ENCODE measurements at places on chromosomes 3 and 15. TPM values are rescaled to one million over a fixed set of nuclear protein-coding genes. Genes with fewer than 3 reads are reported as not detected.

Gene CPOX
- 27.6 TPM for polyA plus RNA-seq

GRCh38 chr3:73999501-73999900, 374.8 kb upstream of the PDZRN3 start:
- no peak for DNase-seq

GRCh38 chr3:128408693-128409623, 57.7 kb downstream of the DNAJB8 start:
- DNase-seq = no peak

DNA sequence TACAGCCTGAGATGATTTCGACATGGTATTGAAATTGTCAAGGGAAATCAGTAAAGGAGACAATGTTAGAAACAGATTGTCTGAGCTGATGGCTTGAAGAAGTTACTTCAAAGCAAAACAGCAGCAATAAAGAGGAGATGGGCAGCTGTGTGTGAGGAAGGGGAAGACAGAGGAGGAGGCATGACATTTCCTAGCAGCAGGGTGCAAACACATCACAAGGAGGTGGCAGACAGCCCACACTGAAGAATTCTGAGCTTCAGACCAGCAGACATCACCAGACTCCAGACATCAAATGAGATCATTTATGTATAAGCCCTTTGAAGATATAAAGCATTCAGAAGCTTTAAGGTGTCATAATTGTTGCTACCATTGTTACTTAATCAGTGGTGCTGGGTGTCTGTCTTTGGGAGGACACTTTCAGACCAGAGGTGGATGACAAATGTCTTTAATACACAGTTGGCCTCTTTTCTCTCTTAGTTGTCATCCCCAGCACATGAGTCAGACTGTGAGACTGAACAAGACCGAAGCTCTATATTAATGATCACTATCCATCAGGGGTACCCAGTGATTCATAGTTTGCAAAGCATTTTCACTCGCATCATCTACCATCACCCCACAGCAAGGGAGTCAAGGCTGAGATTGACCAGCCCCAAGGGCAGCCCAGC, 203.9 kb downstream of the MINAR1 start:
- no peak for DNase-seq

GRCh38 chr3:179156170-179156569, 8.0 kb downstream of the PIK3CA start:
- DNase-seq = no peak

Gene SCAANT1
- 1.4 TPM for polyA plus RNA-seq

GRCh38 chr3:187567661-187568121, 102.5 kb downstream of the SST start:
- DNase-seq = no peak
